ENCODE measurements at places on chromosomes 4 and X.

GRCh38 chr4:137994853-137995252, 247.3 kb downstream of the SLC7A11 start:
- no peak for DNase-seq

DNA sequence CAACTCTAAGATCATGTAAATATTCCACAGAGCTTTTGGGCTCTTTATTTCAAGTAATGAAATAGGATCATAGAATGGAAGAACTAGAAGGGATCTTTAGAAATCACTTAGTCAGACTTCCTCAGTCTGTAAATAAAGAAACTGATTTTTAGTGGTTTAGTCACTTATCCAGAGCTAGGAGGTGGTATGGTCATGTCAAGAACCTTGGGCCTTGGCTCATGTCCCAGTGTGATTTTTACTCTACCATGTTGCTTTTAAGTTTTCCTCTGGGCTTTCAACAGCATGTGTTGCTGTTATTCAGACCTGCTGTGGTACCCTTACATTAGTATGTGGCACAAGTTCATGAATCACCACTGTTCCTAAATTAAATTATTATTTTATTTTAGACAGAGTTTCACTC, 184.9 kb downstream of the FRAS1 start:
- no peak for DNase-seq

DNA sequence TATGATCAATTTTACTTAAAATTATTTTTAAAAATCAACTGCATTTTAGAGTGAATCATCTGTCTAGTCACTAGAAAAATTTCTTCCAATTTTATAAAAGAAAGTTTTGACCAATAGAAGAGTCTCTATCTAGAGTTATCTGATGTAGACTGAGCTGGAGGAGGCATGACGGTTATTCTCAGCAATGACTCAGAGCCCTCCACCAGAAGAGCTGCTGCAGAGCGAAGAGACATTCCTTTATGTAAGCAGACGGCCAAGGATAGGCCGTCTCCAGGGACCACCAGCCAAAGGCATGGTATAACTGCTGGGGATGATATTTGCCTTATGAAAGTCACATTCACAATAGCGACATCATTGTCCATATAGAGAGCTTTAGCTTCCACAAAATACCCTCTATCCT, 23.0 kb downstream of the LDB2 start:
- no peak for DNase-seq

DNA sequence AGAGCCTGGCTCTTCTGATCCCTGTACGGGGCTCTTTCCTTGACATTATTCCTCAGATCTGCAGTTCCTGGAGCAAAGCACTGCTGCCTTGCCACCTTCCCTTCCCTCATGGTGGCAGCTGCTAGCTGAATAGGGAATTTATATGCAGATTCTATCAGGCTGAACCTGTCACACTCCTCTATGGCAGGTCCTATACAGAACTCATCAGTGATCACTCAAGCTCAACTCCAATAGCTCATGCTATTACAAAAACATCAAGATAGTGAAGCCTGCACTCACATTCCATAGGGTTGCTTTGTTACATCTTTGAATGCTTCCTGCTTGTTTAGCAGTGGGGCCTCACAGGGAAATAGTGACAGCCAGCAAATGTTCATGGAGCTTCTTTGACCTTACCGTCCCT, 71.7 kb downstream of the SLC2A9 start:
- DNase-seq: no peak

GRCh38 chr4:109738104-109738872, 8.4 kb upstream of the PLA2G12A start:
- no peak for DNase-seq
